Right atrium auricular region (tissue), 2 donors: ENCODE measurements at places on chromosomes 16 and 17. TPM values are rescaled to one million over a fixed set of nuclear protein-coding genes. Genes with fewer than 3 reads are reported as not detected.

- no peak for DNase-seq
- H3K36me3 ChIP-seq: no peaks in the 10 kb centered on the region
- peak overlapping the region; percentile 9 for H3K27ac ChIP-seq
- H3K27me3 ChIP-seq: no peaks in the 10 kb centered on the region
- H3K4me3 ChIP-seq: no peak overlapping the region
Observed at GRCh38 chr16:89484923-89485679, 5.3 kb downstream of the ANKRD11 start.

DNA sequence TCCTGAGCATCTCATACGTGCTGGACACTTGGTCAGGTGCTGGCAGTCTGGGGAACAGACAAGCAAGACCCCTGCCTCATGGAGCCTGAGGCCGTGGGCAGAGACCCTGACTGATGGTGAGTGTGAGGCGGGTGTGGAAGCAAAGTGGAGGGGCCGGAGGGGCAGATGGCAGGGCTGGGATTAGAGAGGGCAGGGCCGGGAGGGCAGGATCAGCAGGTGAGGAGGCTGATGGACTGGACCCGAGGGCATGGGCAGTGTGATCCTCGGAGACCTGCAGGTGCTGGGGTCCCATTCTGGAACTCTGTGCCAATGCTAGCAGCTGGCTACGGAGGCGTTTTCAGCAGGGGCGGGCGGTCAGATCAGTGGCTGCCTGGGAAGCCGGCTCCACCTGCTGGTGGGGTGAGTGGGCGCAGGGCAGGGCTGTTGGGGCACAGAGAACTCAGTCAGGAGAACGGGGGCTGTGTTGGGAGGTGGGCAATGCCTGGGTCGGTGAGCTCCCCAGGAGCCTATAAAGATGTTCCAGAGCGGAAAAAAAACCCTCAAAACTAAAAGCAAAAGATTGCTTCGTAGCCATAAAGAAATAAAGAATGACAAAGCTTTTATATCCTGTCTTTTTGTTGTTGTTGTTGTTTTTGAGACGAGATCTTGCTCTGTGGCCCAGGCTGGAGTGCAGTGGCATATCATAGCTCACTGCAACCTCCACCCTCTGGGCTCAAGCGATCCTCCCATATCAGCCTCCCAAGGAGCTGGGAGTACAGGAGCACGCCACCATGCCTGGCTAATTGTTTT lies 8.9 kb upstream of the C16orf74 start:
- H3K4me3 ChIP-seq: no peak overlapping the region
- no peak for DNase-seq
- no peak overlapping the region for H3K27ac ChIP-seq
- no peaks in the 10 kb centered on the region for H3K4me1 ChIP-seq

- no peaks in the 10 kb centered on the region for H3K27me3 ChIP-seq
- H3K27ac ChIP-seq: peak overlapping the region; percentile 76
- H3K4me1 ChIP-seq: peaks cover 4% of the 10 kb centered on the region
- no peaks in the 10 kb centered on the region for H3K36me3 ChIP-seq
Observed at GRCh38 chr17:64229815-64230728, 33.0 kb downstream of the TEX2 start.

DNA sequence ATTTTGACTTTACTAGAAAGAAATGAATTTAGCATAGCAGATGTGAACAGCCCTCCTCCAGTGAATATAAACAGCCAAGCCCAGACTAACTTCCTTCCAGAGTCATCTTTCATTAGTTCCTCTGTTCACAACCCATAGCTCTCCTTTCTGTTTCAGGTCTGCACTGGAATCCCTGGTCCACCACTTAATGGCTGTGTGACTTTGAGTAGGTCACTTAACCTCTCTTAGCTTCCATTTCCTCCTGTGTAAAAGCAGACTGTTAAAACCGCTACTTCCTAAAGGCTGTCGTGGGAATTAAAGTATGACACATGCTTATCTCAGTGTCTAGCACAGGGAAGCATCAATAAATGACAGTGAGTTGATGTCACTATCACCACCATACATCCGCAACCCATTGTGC lies 7.5 kb downstream of the SLC6A4 start:
- H3K27ac ChIP-seq: no peak overlapping the region
- H3K36me3 ChIP-seq: no peaks in the 10 kb centered on the region
- no peaks in the 10 kb centered on the region for H3K27me3 ChIP-seq
- no peaks in the 10 kb centered on the region for H3K4me1 ChIP-seq

DNA sequence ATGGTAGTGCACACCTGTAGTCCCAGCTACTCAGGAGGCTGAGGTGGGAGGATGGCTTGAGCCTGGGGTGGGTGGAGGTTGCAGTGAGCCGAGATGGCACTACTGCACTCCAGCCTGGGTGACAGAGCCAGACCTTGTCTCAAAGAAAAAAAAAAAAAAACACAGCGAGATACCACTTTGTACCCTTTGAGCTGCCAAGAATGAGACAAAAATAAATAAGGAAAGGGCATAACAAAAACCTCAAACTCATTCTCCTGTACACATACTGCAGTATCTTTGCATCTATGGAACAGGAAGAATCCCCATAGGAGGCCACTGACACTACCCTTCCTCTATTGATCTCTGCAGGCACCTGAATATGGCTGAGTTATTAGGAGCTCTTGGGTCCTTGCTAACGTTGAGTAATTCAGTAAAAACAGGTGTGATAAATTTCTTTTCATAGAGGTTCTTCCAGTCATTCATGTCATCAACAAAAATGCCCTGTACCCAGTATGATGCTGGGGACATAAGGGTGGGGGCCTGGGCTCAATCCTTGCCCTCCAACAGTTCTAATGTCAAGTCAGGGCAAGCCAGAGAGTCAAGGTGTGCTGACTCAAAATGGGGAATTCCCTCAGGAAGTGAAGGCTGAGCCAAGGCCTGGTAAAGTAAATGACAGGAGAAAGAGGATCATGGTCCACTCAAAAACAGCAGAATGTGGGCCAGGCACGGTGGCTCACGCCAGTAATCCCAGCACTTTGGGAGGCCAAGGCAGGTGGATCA lies 26.9 kb downstream of the RANBP10 start:
- H3K4me3 ChIP-seq: no peak overlapping the region
- DNase-seq: no peak
- H3K27me3 ChIP-seq: no peaks in the 10 kb centered on the region
- no peaks in the 10 kb centered on the region for H3K36me3 ChIP-seq
- H3K27ac ChIP-seq: no peak overlapping the region

DNA sequence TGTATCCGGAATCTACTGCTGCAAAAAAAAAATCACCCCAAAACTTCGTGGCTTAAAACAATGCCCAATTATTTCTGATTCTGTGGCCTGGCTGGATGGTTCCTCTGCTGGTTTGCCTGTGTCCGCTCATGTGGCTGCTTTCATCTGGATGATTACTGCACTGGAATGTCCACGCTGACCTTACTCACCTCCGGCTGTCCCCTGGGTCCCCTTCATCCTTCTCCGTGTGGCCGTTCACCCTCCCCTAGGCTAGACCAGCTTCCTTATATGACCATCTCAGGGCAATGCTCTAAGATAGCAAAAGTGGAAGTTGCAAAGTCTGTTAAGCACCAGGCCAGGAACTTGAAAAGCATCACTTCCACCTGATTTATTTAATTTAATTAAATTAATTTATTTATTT lies 31.4 kb upstream of the SPNS2 start:
- no peaks in the 10 kb centered on the region for H3K36me3 ChIP-seq
- DNase-seq: no peak
- no peak overlapping the region for H3K27ac ChIP-seq
- H3K4me1 ChIP-seq: no peaks in the 10 kb centered on the region
- no peak overlapping the region for H3K4me3 ChIP-seq

DNA sequence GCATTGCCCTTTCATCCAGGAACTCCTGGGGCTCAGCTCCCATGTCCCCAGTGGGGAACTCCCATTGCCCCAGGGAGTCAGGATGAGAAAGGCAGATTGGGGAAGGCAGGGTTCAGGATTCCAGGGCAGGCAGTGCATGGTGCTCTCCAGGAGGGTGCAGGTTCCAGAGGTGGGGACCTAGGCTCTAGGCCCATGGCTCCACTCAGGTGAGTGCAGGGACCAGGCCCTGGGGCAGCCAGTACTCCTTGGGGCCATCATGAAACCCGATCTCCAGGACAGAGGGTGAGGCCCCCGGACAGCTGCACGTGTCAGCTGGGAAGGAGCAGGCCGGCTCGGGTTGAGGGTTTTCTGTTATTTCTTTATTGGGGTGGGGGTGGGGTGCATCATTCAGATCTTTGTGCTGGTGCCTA lies 1.3 kb upstream of the MTSS2 start:
- peak overlapping the region; percentile 85 for H3K27ac ChIP-seq
- no peak overlapping the region for H3K4me3 ChIP-seq
- DNase-seq: no peak
- no peaks in the 10 kb centered on the region for H3K36me3 ChIP-seq
- H3K27me3 ChIP-seq: no peaks in the 10 kb centered on the region
- no peaks in the 10 kb centered on the region for H3K4me1 ChIP-seq

GRCh38 chr16:84585467-84585866 lies 32.4 kb downstream of the COTL1 start:
- H3K4me3 ChIP-seq: no peak overlapping the region
- no peaks in the 10 kb centered on the region for H3K27me3 ChIP-seq
- no peaks in the 10 kb centered on the region for H3K36me3 ChIP-seq
- no peaks in the 10 kb centered on the region for H3K4me1 ChIP-seq
- H3K27ac ChIP-seq: no peak overlapping the region

GRCh38 chr16:12257926-12258561 lies 281.5 kb downstream of the SNX29 start:
- H3K27ac ChIP-seq: no peak overlapping the region
- no peaks in the 10 kb centered on the region for H3K36me3 ChIP-seq
- no peaks in the 10 kb centered on the region for H3K4me1 ChIP-seq
- H3K4me3 ChIP-seq: no peak overlapping the region
- no peaks in the 10 kb centered on the region for H3K27me3 ChIP-seq
- no peak for DNase-seq

- H3K27me3 ChIP-seq: peaks cover 12% of the 10 kb centered on the region
- no peak overlapping the region for H3K4me3 ChIP-seq
- H3K27ac ChIP-seq: no peak overlapping the region
- no peak for DNase-seq
Observed at GRCh38 chr17:79927688-79928501, 88.7 kb upstream of the CBX4 start.

DNA sequence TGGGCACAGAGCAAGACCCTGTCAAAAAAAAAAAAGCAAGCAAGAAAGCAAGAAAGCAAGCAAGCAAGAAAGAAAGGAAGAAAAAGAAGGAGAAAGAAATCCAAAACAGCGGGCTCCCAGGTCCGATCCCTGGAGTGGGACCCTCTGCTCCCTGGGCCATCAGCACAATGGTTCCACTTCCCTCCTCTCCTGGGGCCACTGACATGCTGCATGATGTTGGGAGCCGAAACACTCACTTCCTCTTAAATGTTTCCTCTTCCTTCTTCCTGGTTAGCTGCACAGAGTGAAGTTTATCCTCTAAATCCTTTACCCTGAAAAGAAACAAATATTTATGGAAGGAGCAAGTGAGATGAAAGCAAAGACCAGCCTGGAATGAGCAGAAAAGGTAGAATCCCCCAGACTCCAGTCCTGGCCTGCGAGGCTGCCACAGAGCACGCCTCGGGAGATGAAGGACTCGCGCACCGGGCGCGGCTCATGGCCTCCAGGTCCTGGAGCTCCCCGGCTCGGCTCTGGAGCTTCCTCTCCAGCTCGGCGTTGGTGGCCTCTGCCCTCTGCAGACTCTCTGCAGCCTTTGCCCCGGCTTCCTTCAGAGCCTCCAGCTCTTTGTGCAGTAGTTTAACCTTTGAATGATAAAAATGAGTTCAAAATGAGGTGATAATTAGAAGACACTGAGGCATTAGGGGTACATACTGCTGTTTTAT lies 19.0 kb downstream of the CCDC57 start:
- H3K27ac ChIP-seq: no peak overlapping the region
- no peak for DNase-seq
- H3K4me1 ChIP-seq: no peaks in the 10 kb centered on the region

GRCh38 chr17:6460531-6461161 lies 16.4 kb downstream of the PIMREG start:
- no peak for DNase-seq
- no peak overlapping the region for H3K4me3 ChIP-seq
- no peak overlapping the region for H3K27ac ChIP-seq
- H3K27me3 ChIP-seq: no peaks in the 10 kb centered on the region
- H3K36me3 ChIP-seq: no peaks in the 10 kb centered on the region
- no peaks in the 10 kb centered on the region for H3K4me1 ChIP-seq

GRCh38 chr16:56872863-56873391 lies 7.9 kb downstream of the SLC12A3 start:
- H3K4me3 ChIP-seq: no peak overlapping the region
- no peaks in the 10 kb centered on the region for H3K4me1 ChIP-seq
- H3K27ac ChIP-seq: no peak overlapping the region
- no peaks in the 10 kb centered on the region for H3K36me3 ChIP-seq

DNA sequence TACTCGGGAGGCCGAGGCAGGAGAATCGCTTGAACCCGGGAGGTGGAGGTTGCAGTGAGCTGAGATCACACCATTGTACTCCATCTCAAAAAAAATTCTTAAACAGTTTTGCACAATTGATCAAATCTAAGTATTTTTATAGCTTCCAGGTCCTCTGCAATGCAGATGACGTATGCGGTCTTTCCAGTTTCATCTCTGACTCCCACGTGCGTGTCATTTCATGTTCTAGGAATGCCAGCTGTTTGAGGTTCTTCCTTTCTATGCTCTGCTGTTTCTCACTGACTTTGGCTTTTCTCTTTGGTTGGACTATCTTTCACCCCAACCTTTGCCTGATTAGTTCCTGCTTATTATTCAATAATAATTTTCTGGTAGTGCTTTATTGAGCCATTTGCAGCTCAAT lies 16.2 kb downstream of the CHP2 start:
- no peaks in the 10 kb centered on the region for H3K4me1 ChIP-seq
- no peaks in the 10 kb centered on the region for H3K36me3 ChIP-seq
- H3K4me3 ChIP-seq: no peak overlapping the region
- DNase-seq: no peak
- H3K27ac ChIP-seq: no peak overlapping the region

- H3K36me3 ChIP-seq: no peaks in the 10 kb centered on the region
- DNase-seq: peak; percentile 51
- peaks cover 33% of the 10 kb centered on the region for H3K4me1 ChIP-seq
Observed at GRCh38 chr17:48997103-48997826, at the start of gene IGF2BP1. Gene IGF2BP1, plus strand, starts transcription at chr17:48997385. Its CDS starts 361 bp downstream, at chr17:48997746.

- no peak for DNase-seq
- H3K27ac ChIP-seq: no peak overlapping the region
- H3K27me3 ChIP-seq: no peaks in the 10 kb centered on the region
- no peak overlapping the region for H3K4me3 ChIP-seq
Observed at GRCh38 chr17:55390364-55390977, 31.2 kb downstream of the MMD start.

DNA sequence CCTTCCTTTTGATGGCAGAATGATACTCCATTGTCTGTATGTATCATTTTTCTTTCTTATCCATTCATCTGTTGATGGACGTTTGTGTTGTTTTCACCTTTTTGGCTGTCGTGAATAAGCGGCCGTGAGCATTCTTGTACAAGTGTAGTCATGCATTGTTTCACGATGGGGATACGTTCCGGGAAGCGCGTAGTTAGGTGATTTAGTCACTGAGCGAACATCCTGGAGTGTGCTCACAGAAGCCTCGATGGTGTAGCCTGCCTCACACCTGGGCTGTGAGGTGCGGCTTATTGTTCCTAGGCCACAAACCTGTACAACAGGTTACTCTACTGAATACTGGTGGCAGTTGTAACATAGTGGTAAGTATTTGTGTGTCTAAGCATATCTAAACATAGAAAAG lies 136.5 kb downstream of the CMIP start:
- DNase-seq: no peak
- H3K4me1 ChIP-seq: no peaks in the 10 kb centered on the region
- H3K27me3 ChIP-seq: no peaks in the 10 kb centered on the region
- no peak overlapping the region for H3K27ac ChIP-seq
- no peak overlapping the region for H3K4me3 ChIP-seq

The KRTAP4-16 gene
- total RNA-seq: not detected

The HBZ gene
- not detected for total RNA-seq

The OSBPL7 gene
- 2.3 TPM for total RNA-seq

The PKMYT1 gene
- 0.52 TPM for total RNA-seq

The HOXB1 gene
- total RNA-seq: not detected

The DUXB gene
- total RNA-seq: not detected

The GPR142 gene
- total RNA-seq: not detected
